Hematopoietic multipotent progenitor cell treated with erythropoietin and hydrocortisone succinate and interleukin-3 and kit ligand, for 15 days (in vitro differentiated cells): ENCODE measurements at places on chromosomes 6 and 20.

GRCh38 chr20:1618954-1619540, 762 bp downstream of the SIRPB1 start:
- DNase-seq = no peak

DNA sequence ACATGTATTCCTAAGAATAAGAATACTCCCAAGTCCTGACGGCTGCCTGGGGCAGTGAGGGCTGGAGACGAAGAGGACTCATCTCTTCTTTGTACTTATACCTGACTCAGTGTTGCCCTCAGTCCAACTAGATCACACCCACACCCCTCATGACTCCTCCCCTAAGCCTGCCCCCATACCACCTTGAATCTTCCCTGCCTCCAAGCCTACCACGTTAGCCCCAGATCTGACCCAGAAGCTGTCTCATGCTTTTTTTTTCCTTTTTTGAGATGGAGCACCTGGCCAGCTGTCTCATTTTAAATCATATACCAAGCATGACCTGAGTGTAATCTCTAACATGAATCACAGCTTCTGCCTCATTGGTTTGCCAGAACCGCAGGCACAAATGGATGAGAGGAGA, 45.2 kb downstream of the MUC22 start:
- DNase-seq = no peak

DNA sequence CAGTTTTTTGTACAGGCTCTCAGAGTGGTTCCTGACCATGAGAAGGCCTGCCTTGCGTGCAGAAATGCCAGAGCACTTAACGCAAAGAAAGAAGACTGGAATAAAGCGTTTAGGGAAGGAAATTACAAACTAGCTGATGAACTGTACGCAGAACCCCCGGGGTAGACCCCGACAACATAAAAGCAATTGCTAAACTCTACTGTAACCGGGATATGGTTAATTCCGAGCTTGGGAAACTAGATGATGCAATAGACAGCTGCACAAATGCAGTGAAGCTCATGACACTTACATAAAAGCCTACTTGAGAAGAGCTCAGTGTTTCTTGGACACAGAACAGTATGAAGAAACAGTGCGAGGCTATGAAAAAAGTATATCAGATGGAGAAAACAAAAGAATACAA, 35.7 kb downstream of the CITED2 start:
- DNase-seq = no peak

DNA sequence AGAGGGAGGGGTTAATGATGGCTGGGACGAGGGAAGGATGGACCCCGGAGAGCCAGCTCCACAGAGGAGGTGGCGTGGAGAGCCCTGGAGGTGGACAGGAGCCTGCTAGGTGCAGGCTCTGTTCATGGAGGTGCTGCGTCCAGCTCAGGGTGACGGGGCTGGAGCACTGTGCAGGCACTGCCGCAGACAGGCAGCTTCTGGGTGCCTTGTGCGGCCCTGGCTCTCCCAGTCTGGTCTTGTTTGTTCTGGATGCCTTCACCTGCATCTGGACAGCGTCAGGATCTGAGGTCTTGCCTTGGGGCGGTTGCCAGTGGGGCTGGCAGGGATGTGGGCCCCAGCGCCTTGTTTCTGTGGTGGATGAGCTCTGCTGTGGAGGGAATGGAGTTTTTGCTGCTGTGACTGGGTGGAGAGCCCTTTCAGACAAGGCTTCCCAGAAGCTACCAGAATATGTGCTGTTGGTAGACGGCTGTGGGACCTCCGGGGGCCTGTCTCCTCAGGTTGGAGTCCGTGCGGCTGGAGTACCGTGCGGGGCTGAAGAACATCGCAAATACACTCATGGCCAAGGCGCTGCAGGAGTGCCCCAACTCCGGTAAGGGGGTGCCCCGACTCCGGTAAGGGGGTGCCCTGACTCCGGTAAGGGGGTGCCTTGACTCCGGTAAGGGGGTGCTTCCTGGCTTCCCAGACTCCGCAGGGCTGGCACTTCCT, 7.8 kb upstream of the C20orf204 start:
- no peak for DNase-seq
